ENCODE measurements at places on chromosomes 4 and X. TPM values are rescaled to one million over a fixed set of nuclear protein-coding genes. Genes with fewer than 3 reads are reported as not detected.

- H3K27me3 ChIP-seq = no peaks in the 10 kb centered on the region
- H3K27ac ChIP-seq = no peak overlapping the region
- no peaks in the 10 kb centered on the region for H3K4me1 ChIP-seq
- H3K4me3 ChIP-seq = no peak overlapping the region
- DNase-seq = no peak
Observed at GRCh38 chr4:165293927-165294649, 33.4 kb upstream of the MSMO1 start.

DNA sequence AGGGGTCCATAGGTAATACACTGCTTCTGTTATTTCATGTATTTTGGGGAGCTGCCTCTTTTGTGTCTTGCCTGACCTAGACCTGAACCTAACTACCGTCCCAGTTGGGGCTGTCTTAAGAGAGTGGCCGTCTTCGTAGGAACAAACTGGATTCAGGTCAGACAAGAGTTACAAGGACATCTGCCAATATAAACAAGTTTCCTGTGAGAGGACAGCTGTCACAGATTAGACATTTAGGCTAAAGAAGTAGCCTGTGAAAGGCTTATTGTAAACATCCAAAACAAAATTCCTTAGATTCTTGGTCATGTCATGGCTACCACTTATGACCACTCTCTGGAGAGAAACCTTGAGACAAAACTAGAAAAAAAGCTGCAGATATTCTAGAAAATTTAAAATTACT, 797.6 kb upstream of the AADAT start:
- DNase-seq = no peak
- H3K4me1 ChIP-seq = no peaks in the 10 kb centered on the region
- no peak overlapping the region for H3K27ac ChIP-seq
- no peak overlapping the region for H3K4me3 ChIP-seq

DNA sequence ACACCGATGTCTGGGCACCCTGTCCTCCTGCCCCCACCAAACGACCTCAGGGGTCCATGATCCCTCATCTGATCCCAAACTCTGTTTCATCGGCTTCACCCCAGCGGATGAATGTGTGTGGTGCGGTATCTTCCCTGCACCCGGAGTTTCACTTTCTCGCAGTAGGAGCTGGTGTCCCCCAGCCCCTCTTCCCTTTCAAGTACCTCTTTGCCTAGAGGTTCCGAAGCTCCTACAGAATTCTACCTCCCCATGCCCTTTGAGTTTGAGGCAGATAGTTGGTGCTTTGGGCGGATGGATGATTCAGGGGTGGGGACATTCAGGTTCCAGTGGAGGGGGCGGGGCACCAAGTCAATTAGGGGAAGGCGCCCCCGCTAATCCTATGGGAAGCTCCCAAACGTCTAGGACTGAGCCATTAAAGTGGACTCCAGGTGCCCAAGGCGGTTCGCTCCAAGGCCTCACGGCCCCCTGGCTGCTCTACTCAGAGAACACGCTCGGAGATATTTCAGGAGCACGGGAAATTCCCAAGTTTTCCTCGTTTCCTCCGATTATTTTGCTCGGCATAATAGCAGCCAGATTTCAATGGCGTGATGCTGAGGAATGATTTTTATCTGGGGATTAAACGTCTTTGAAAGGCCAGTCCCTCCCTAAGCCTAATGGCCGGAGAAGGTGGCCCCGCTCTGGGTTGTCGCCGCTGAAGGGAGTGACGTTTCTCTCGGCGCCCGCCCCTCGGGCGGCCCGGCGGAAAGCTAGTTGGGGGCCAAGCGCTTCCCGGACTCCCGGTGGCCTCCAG, 1.3 kb downstream of the MSX1 start:
- no peak for DNase-seq
- H3K4me3 ChIP-seq = peak overlapping the region; percentile 53
- H3K4me1 ChIP-seq = peaks cover 38% of the 10 kb centered on the region

- DNase-seq = no peak
- H3K27me3 ChIP-seq = no peaks in the 10 kb centered on the region
- no peaks in the 10 kb centered on the region for H3K36me3 ChIP-seq
- H3K27ac ChIP-seq = no peak overlapping the region
Observed at GRCh38 chr4:169233691-169234090, 37.1 kb downstream of the SH3RF1 start.

DNA sequence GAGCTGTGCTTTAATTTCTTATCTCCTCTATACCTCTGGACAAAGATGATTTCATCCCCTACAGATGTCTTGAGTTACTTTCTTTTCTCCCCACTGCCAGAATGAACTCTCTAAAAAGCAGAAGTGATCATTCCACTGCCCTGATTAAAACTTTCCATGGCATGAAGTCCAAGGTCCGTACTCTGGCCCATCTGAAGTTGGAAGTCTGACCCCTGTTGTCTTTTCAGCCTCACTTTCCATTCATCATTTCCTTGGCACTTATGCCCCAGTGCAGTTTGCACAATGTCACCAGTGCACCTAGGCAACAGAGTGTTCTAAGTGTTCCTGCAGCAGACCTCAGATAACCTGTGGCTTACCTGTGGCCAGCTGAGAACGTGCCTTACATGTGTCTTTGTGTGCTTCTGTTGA, 242.4 kb downstream of the FRAS1 start:
- H3K4me1 ChIP-seq = no peaks in the 10 kb centered on the region
- no peaks in the 10 kb centered on the region for H3K36me3 ChIP-seq
- no peak for DNase-seq

- no peak overlapping the region for H3K4me3 ChIP-seq
- H3K27me3 ChIP-seq = no peaks in the 10 kb centered on the region
- H3K36me3 ChIP-seq = no peaks in the 10 kb centered on the region
- no peak for DNase-seq
Observed at GRCh38 chr4:168167714-168168284, 75.5 kb downstream of the ANXA10 start.

DNA sequence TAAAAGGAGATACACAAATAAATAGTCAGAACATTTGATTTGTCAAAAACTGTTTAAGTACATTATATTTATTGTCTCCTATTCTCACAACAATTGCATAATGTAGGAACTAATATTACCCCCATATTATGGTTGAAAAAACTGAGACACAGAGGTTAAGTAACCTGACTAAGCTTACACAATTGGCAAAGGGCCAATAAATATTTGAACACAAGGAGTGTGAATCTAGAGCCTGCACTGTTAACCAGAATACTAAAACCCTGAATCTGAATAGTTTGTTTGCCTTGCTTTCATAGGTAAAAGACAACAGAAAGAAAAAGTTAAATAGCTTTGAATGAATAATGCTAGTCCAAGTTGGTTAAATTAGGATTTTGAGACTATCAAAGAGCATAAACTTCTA, 55.2 kb downstream of the IL13RA2 start:
- H3K4me3 ChIP-seq = no peak overlapping the region
- H3K27ac ChIP-seq = no peak overlapping the region
- no peak for DNase-seq

GRCh38 chr4:84718699-84719098, 135.8 kb downstream of the CDS1 start:
- H3K4me3 ChIP-seq = no peak overlapping the region
- DNase-seq = no peak
- H3K4me1 ChIP-seq = no peaks in the 10 kb centered on the region

- H3K36me3 ChIP-seq = no peaks in the 10 kb centered on the region
- H3K27ac ChIP-seq = no peak overlapping the region
- no peak overlapping the region for H3K4me3 ChIP-seq
Observed at GRCh38 chrX:70754169-70754848, 154.2 kb downstream of the TEX11 start.

GRCh38 chrX:66162331-66162822, 1.7 kb upstream of the HEPH start:
- no peak overlapping the region for H3K4me3 ChIP-seq
- H3K4me1 ChIP-seq = no peaks in the 10 kb centered on the region
- no peaks in the 10 kb centered on the region for H3K27me3 ChIP-seq
- no peaks in the 10 kb centered on the region for H3K36me3 ChIP-seq
- no peak overlapping the region for H3K27ac ChIP-seq
- DNase-seq = no peak

GRCh38 chrX:25076941-25077500, 61.3 kb upstream of the ARX start:
- no peaks in the 10 kb centered on the region for H3K4me1 ChIP-seq
- no peak overlapping the region for H3K27ac ChIP-seq

GRCh38 chr4:107155366-107155765, 119.3 kb upstream of the DKK2 start:
- no peak for DNase-seq
- H3K27ac ChIP-seq = no peak overlapping the region
- no peaks in the 10 kb centered on the region for H3K4me1 ChIP-seq
- H3K4me3 ChIP-seq = no peak overlapping the region

Gene SLC7A11
- 0.03 TPM for total RNA-seq

Gene CHRDL1
- not detected for total RNA-seq

Gene ADGRG2
- total RNA-seq = not detected

Gene PITX2
- total RNA-seq = not detected

Gene SMARCA1
- 0.85 TPM for total RNA-seq

Gene UXT
- total RNA-seq = 197 TPM

All from CD4-positive, alpha-beta T cell (primary cell).